ENCODE measurements at places on chromosomes 2 and 18.
A peak's percentile ranks its signal among the peaks of the same experiment; 100 is the strongest.

- no peak for DNase-seq
Observed at GRCh38 chr2:236250286-236250685, 13.9 kb downstream of the ASB18 start.

DNA sequence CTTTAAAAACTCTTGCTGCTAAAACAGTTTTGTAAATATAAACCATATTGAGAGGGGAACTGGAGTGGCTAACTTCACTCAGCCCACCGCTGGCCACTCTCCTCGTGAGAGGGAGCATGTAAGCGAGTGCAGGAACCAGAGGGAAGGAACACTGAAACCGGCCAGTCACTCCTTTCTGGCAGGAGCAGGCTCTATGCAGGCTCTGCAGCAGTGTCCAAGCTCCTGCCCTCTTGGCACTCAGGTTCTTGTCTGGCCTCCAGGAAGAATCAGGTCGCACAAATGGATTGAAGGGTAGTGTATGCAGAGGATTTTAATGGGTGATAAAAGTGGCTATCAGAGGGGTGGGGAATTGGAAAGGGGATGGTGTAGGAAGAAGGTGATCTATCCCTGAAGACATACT, 157.7 kb downstream of the TMX3 start:
- no peak for DNase-seq

- DNase-seq, result no peak
Observed at GRCh38 chr2:38464971-38465788, 88.1 kb upstream of the ATL2 start.

DNA sequence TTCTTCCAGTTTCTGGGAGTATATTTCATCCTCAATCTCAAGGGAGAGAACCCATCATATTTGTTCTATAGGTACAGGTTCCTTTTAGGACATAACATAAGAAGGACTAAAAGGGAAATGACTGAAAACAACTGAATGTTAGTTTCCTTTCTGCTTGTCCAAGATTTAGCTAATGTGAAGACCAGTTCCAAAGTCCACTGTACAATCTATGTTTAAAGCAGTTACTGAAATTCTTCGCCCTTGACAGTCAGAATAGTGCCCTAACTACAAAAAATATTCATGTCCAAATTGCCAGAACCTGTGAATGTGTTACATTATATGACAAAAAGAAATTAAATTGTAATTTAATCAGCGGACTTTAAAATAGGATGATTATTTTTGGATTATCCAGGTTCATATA, 466.3 kb upstream of the SETBP1 start:
- no peak for DNase-seq

DNA sequence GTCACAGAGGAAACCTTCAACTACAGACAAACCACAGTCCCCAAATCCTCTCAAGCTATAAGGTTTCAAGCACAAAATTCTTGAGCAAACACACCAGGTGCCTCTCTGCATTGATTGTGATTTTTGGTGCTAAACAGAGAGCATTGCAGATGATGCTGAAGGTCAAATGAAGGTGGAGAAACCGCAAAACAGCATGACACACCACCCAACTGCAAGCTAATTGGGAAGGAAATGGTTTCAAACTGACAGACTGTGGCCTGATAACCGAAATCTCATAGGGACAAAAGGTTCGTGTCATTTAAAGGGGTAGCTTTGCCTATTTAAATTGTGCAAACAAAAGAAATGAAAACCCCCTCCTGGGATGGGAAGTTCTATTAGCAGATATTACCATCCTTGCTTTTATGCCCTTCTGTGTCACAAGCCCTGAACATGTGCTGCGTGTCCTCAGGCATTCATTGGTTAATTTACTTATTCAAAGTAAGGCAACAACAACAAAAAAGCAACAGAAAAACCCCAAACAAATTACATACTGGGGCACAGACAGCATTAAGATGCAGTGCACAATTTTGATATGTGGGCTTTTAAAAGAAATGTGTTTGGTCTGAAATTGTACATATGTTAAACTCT, 154.9 kb downstream of the AQP4 start:
- no peak for DNase-seq

DNA sequence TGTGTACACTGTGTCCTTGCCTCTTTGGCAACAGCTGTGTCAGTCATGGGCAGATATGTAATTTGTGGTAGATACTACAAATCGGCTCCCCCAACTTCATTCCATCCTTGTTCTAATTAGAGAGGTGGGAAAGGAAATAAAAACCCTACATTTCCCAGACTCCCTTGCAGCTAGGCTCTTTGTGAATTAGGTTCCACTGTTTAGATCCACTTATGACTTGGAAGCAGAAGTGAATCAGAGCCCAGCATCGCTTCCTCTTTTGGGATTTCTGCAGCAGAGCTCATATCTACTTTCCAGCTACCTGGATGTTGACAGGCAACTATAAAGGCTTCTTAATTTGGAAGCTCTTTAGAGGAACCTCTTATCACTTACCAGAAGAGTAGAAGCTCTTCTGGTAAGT, 34.1 kb upstream of the NARS1 start:
- DNase-seq, result no peak

DNA sequence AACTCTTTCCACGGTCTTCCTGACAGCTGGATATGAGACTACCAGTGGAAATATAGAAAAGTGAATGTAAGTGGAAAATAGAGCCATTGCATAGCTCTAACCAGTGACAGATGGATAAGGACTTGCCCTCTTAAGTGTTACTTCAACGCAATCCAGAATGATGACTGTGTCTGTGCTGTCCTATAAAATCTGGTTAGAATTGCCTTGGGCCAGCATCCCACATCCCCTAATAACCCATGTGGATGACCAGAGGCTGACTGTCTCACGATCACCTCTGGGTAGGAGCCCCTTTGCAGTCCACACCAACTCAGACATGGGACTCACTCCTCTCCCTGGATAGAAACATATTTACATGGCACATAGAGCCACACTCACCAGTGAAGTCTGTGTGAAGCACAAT, 186.6 kb downstream of the C1D start:
- no peak for DNase-seq

DNA sequence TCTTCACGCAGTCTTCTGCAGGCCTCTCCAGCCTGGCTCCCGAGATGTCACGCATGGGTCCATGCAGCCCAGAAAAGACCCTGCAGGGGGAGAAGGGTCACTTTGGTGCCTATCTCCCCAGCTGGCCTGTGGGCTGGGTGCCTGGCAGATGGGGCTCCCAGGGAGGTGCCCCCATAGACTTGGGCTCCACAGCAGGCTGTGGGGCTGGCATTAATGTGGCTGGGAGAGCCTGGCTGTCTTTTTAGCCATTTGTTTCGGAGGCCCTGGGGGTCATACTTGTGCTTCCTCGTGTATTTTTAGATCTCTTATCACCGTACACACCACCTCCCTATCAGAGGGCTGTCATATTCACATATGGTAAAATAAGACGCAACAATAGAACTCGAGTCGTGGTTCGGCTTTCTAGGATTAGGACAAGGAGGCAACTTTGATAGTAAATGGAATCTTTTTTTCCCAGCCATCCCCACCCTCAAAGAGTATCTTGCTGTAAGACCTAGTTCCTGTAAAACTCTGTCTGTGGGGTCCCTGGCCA, 74.5 kb downstream of the LRRFIP1 start:
- DNase-seq, result no peak

GRCh38 chr2:127637725-127638252, 8.2 kb upstream of the GPR17 start:
- DNase-seq, result peak; percentile 21

Measured in activated CD4-positive, alpha-beta T cell treated with anti-CD3 and anti-CD28 coated beads for 48 hours (primary cell).